ENCODE measurements at places on chromosomes 11 and 22.

DNA sequence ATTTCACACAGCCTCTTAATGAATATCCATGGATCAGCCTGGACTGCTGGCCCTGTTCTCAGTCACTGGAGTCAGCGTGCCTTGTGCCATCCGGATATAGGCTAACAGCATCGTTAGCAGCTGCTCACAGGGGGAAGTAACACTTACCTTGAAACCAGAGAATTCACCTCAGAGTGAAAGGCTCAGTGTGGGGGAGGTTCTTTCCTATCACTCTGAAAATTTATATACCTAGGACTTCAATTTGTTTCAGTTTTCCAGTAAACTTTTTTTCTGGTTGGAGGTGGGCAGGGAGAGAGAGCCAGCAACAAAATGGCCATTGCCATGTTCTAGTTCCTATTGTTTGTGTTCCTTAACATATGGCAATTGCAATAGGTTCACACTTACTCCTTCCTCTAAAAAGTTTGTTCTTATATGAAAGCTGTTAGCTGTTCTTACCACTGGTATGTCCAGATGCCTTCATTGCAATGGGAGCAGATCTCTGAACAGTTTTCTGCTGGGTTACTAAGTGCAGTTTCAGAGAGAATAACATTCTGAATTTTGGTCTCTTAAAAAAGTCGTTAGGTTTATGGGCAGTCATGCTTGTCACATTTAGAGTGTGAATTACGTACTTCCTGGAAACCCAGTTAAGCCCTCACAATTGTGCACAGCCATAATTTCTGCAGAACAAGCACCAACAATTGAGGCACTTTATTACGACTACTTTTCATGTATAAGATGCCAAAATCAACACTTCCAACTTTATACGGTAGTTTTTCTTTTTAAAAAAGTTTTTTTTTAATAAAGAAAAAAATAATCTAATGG lies 247.6 kb downstream of the CADM1 start:
- no peak for DNase-seq

DNA sequence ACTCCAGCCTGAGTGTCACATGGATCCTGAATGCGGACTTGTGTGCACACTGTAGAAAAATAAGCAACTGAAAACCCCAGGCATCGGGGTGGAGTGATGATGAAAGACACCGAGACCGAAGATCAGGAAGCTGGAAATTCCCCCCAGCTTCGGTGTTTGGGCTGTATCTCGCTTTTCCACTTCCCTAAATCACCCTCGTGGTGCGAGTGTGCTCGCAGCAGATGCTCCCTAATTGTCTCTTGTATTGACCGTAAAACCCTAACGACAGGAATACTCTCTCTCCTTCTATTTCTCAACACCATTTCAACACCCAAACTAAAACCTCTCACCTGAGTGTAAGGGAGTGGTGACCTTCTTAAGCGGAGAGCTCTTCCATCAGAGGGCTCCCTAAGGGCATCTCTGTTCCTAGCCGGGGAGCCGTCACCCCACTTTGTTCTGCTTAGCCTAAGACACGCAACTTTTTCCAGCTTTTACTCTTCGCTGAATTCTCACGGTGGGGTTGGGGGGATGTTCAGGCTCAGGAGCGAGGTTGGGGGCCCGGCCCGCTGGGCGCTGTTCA lies 635 bp upstream of the GRK3 start:
- no peak for DNase-seq

DNA sequence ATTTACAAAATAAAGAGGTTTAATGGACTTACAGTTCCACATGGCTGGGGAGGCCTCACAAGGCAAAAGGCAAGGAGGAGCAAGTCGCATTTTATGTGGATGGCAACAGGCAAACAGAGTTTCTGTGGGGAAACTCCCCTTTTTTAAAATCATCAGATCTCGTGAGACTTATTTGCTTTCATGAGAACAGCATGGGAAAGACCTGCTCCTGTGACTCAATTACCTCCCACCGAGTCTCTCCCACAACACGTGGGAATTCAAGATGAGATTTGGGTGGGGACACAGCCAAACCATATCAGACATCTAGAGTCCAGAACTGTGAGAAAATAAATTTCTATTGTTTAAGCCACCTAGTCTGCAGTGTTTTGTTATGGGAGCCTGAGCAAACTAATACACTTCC lies 80.8 kb downstream of the ME3 start:
- no peak for DNase-seq

DNA sequence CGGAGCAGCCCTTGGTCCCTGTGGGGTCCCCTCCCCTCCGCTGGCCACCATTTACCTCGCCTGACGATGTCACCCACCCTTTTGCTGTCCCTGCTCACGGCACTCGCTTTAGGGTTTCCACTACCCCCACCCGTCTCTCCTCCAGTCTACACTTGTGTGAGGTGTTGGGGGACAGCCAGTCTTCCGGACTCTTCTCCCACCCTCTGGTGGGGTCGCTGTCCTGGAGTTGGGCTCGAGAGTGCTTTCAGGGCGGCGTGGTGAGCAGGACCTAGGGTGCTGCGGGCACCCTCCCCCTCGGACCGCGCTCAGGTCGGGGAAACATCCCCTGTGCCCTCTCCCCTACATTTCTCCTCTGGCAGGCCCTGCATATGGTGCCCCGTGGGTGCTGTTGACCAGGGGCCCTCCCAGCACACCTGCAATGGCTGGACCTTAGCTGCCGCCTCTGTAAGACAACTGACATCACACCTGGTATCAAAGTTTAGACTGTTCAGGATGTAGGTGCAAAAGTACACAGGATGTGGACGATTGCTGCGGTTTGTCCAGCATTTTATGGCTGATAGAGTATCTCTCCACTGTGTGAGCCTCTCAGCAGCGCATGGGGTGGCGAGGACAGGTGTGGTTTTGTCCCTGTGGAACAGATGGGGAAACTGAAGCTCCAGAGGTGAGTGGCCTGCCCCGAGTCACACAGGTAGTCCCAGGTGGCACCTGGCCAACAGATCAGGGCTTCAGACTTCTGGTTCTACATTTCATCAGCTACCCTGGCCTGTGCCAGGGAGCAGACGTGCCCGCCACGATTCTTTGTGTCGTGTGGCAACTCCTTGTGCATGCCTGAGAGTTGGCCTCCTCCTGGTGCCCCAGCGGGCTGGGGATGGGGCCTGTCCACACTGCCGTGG lies 1.2 kb downstream of the GRK2 start:
- no peak for DNase-seq

DNA sequence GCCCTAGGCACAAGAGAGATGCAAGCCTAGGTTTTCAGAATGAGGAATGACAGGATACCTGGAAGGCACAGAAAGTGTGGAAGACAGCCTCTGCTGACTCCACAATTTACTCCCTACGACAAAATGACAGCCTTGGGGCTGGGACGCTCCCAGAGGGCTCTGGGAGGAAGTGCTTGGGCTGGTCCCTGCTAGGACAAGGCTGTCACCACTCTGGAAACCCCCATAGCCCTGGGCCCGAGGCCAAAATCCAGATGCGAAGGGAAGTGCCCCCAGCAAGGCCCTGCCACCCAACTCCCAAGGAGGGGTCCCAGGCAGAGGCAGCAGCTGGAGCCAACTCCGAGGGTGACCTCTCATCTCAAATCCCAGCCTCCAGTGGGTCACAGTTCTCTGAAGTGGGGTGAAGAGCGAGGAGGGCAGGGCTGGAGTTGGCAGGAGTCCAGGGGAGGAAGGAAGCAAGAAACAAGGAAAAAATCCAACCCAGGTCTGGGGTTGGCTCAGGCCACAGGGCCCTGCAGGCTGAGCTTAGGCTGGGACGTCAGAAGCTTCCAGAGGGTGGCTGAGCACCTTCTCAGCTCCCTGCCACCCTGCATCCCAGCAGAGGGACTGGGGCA lies 6.3 kb upstream of the CDC42EP2 start:
- DNase-seq, result no peak

- no peak for DNase-seq
These were observed 48.4 kb upstream of the WEE1 start for GRCh38 chr11:9525116-9525515.

- DNase-seq, result no peak
These were observed 36.1 kb downstream of the PDGFD start for GRCh38 chr11:104127828-104128227.

- DNase-seq, result no peak
These were observed 7.8 kb upstream of the BCL9L start for GRCh38 chr11:118933486-118933885.

GRCh38 chr11:61090982-61091372 lies 11.3 kb upstream of the CD5 start:
- DNase-seq, result no peak

DNA sequence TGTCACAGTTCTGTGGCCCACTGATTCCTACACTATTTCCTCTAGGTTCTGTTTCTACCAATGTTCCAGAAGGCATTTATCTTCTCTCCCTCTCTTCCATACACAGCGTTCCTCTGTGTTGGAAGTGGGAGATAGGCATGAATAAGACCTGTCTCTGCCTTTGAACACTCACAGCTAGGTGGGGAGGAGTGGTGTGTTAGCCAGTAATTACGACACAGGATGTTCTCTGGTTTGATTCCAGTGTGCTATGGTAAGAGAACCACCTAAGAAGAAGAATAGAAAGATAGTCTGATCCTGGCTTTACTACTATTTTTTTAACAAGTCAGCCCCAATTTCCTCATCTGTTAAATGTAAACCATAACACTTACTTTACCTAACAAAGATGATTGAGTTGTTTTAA lies 200.2 kb upstream of the MTMR2 start:
- DNase-seq, result no peak

DNA sequence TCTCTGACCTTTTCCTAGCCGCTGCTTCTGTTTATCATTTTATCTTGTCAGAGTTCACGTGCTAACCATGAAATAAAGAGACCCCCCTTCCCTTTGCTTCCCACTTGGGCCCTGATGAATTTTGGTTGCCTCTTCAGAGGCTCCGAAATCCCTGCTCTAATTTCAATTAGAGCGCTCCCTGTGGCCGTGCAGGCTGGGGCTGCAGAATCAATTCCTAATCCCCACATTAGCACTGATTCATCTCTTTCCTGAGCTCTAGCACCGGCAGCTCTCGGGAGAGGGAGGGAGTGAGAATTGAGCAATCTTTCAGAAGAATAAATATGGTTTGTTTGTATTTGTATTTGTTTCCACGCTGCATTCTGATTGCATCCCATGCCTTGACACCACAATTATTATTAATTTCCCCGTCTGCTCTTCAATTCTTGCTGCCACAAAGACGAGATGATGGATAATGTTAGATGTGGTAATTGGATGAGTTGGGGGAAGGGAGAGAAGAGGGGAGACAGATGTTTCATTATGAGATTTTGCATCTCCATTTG lies 76.9 kb downstream of the NTM start:
- DNase-seq, result no peak

GRCh38 chr11:86790195-86790725 lies 10.1 kb upstream of the PRSS23 start:
- DNase-seq, result no peak

DNA sequence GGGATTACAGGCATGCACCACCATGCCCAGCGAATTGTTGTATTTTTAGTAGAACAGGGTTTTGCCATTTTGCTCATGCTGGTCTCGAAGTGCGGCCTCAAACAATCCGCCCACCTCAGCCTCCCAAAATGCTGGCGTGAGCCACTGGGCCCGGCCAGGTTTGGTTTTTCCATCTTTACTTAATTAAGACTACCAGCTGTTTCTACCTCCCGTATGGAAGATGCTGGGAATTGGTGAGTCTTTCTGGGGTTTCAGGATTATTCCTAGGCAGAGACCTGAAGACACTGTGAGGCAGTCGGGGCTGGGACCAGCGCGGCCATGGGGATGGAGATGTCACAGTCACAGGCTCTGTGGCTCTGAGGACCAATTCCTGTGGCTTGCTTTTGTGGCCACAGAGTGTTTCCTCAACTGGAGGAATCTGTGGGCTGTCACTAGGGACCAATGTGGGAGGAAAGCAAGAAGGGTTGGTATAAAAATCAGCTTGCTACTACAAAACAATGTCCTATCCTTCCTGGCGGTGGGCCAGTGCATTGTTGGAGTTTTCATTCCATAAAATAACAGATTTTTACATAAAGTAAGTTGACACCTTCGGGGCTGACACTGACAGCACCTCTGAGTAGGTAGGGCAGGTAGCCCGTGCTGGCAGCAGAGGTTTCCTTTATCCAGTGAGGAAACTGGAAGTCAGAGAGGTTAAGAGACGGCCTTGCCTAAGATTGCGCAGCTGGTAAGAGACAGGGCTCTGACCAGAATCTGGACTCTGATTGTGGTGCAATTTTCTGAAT lies 8.4 kb upstream of the FTH1 start:
- no peak for DNase-seq

DNA sequence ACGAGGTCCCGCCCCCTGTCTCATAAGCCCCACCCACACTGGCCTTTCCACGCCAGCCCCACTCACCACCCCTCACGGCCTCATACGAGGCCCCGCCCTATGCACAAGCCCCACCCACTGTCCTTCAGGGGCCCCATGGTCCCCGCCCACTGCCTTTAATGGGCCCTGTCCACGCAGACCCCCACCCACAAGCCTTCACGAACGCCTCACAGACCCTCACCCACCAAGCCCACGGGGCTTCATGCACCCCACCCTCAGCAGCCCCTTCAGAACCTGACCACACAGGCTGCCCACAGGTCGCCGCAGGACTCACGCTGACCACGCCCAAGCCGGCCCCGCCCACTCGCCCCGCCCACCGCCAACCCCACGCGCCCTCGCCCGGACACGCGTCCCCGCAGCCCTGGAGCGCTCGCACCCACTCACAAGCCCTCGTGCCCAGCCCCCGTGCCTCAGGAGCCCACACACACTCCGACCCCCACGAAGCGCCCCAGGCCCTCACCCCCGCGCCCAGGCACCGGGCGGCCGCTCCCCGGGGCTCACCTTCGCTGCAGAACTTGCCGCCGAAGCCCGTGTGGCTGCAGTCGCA lies 10.5 kb downstream of the NRXN2 start:
- no peak for DNase-seq

DNA sequence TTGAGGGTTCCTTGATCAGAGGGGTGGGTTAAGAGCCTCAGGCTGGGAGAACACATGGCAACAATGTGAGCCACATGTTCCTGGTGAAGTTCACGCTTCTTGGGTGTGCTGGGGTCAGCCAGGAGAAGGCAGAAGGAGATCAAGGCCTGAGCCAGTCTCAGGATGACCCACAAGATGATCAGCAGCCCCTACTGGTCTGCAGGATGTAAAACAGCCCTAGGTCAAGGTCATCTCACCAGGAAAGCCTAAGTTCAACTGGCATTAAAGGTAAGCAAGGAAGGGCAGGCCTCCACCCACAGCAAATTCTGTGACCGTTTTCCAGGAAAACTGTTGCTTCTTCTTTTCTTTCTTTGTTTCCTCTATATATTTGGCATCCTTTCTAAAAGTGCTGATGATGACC lies 156.7 kb upstream of the KIRREL3 start:
- no peak for DNase-seq

- DNase-seq, result no peak
These were observed 224.3 kb downstream of the OR4A5 start for GRCh38 chr11:54930930-54931329.
